ENCODE measurements at places on chromosomes 11 and 22.

GRCh38 chr11:15016200-15016599 lies 44.0 kb upstream of the CALCA start:
- no peak for DNase-seq

- peak; percentile 93 for DNase-seq
Observed at GRCh38 chr11:118921929-118922744, 3.6 kb downstream of the BCL9L start.

DNA sequence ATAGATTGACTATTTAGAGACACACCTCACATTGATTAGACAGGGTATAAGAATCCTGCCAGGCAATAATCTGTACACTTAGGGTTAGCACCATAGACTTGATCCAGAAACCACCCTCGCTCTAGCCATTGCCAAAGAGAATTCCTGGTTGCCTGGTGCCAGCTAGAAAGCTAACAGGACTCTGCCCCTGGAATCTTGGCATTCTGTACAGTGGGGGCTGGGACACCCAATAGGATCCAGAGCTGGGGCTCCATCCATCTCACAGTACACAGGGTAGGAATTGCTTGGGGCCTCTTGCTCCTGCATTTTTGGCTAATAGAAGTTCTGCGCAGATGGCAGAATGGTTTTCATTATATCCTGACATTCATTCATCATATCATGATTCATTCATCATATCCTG lies 3.0 kb upstream of the APLNR start:
- no peak for DNase-seq

DNA sequence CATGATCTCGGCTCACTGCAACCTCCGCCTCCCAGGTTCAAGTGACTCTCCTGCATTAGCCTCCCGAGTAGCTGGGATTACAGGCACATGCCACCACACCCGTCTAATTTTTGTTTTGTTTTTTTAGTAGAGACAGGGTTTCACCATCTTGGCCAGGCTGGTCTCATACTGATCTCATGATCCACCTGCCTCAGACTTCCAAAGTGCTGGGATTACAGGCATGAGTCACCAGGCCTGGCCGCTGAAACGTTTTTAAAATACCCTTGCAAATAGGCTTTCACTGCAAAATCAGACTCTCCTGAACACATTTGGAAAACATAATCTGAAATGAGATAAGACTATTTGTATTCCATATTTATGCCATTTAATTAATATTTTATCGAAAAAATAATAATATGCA lies 826.1 kb upstream of the CNTN5 start:
- DNase-seq = no peak

DNA sequence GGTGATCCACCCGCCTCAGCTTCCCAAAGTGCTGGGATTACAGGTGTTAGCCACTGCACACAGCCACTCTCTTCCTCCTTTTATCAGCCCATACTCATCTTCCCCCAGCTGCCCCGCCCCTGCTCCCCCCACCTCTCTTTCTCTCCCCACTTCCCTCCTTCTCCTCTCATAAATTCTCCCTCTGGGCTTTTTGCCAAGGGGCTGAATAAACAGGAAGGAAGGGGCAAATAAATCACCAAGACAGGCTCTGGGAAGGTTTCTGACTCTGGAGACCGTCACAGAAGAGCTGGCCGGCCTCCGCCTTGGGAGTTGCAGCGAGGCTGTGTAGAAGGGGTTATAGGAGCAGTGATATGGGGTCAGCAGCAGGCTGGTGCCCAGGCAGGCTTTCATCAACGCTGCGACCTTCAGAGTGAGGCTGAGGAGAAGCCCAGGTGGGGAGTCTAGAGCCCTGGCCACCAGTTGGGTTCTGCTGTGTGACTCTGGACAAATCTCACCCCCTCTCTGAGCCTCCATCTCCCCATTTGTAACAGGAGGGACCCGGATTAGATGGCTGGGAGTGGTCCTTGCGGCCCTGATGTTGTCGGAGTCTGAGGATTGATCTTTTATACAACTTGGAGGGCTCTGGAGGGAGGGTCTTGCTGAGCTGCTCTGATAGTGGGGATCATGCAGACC lies 62.6 kb upstream of the RASD2 start:
- DNase-seq = no peak

DNA sequence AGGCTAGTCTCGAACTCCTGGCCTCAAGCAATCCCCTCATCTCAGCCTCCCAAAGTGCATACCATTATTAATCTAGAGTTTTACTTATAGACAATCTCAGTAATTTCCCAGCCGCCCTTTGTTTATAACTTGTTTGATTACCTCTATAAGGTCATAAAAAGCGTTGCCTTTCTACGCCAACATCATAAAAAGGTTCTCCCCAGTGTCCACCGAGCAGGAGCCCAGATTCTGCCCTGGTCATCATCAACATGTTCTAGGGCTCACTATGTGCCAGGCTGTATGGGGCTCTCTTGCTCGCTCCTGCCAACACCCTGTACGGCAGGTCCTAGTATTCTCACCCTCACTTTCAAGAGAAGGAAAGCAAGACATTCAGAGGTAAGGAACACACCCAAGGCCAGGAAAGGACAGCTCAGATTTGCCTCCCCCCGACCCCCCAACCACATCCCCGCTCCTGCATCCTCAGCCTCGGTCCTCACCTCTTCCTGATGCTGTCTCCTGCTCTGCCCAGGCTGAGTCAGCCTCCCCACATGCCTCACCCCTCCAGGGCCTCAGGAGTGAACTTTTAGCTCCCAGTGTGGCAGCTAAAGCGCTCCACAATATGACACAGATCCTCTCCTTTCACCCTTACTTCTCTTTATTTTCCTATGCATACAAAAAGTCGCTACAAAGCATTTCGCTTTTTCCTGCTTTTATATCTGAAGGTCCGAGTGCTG lies 14.3 kb downstream of the ARFGAP3 start:
- no peak for DNase-seq

DNA sequence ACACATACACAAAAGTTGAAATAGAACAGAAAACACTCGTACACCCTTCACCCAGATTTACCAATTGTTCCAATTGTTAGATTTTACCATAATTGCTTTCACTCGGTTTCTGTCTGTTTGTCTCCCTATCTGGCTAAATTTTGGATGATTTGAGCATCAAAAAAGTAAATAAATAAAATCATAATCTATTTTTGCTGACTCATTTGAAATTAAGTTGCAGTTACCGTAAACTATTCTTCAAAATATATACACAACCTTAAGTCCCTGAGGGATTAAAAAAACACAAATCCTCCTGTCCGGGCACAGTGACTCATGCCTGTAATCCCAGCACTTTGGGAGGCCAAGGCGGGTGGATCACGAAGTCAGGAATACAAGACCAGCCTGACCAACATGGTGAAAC lies 81.3 kb upstream of the SYT9 start:
- DNase-seq = no peak

- DNase-seq = no peak
Observed at GRCh38 chr11:111107501-111107900, 138.0 kb upstream of the POU2AF2 start.

DNA sequence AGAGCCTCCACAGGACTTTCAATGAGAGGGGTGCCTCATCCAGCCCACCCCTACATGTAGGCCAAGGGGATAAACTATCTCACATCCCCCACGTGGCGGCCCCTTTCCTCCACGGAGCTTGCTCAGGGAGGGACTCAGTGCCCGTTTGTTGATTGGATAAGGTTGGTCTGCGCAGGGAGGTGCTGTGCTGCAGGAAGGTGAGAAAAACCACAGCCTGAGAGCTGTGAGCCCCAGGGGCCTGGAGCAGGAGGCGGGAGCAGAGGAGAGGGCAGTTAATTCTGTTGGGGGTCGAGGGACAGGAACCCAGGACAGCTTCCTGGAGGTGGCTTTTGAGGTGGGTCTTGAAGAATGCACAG lies 31.9 kb upstream of the ATXN10 start:
- no peak for DNase-seq

- DNase-seq = no peak
Observed at GRCh38 chr11:20053572-20053971, 106.7 kb downstream of the DBX1 start.

GRCh38 chr11:1672613-1673350 lies 24.2 kb upstream of the KRTAP5-6 start:
- DNase-seq = no peak

DNA sequence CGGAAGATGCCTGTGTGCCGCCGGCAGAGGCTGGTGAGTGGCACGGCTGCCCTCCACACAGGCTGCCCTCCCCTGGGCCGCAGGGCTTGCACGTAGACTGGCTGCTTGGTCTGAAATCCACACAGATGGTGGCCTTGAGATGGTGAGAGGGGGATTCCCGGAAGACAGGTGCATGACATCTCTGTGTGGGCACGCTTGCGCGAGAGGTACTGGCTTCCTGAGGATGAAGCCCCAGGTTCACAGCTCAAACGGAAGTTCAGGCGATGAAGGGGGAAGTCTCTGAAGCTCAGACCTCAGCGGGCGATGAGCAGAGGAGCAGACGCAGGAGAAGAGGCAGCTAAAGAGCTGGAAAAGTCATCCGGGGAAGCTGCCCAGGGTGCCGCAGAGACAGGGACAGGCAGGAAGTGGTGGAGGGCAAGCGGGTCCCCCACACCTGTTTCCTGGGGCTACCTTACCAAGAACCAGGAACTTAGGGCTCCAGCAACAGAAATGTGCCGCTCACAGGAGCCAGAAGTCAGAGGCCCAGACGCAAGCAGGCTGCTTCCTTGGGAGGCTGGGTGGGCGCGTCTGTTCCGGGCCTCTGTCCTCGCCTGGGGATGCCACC lies 7.2 kb downstream of the CRELD2 start:
- no peak for DNase-seq

GRCh38 chr11:35163209-35163608 lies 24.2 kb downstream of the CD44 start:
- DNase-seq = peak; percentile 64

- peak; percentile 39 for DNase-seq
Observed at GRCh38 chr11:107695446-107695845, 16.4 kb downstream of the SLN start.

DNA sequence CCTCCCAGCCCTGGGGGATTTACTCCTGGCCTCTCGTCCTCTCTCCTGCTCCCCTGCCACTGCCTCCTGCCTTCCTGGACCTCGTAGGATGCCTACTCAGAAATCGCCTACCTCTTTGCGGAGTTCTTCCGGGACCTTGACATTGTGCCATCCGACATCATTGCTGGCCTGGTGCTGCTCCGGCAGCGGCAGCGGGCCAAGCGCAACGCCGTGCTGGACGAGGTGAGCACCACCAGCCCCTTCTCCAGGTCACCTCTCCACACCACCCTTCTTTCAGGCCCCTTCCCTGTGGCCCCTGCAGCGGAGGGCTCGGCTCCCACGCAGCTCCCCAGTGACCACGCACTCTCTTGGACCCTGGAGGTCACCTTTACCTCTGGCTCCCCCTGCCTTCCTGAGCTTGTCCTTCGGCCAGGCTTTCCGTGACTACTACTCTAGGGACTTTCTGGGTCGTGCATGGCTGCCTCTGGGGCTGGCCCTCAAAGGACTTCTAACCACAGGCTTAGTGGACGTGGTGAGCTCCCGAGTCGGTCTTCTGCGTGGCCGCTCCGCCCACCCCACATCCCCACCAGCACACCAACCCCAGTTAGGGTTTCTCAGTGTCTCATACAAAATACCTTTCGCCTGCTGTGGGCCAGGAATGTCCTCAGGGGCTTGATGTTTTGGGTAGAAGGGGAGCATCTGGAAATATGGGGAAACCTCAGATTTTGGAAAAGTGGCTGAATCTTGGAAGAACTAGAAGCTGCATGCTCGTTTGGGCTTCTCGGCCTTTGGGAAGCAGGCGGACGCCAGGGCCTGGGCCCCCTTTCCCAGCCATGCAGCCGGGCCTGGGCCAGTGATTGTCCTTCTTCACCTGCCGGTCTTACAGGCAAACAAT lies 24.1 kb upstream of the MYRF start:
- no peak for DNase-seq

GRCh38 chr11:26150031-26150430 lies 181.9 kb upstream of the ANO3 start:
- DNase-seq = no peak

- DNase-seq = peak; percentile 71
Observed at GRCh38 chr11:134142536-134142935, 73.7 kb downstream of the JAM3 start.

GRCh38 chr11:27720277-27720830 lies 20.1 kb upstream of the BDNF start:
- DNase-seq = peak; percentile 26

DNA sequence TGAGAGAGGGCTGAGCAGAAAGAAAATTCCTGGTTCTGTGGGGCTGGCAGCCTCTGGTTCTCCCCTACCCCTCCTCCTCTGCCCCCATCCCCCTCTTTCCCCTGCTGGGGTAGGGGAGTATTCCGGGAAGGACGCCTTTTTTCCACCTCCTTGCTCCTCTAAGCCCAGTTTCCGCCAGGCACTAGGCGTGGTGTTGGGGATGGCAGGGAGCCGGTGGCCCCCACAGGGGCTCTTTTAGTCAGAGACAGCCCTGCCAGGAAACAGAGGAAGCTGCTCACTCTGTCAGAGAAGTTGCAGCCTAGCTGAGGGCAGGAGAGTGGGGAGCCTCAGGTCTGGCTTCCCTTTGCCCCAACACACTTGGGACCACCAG lies 15.6 kb upstream of the ARHGEF17 start:
- no peak for DNase-seq

- peak; percentile 35 for DNase-seq
Observed at GRCh38 chr11:61075891-61076290, 26.4 kb upstream of the CD5 start.

DNA sequence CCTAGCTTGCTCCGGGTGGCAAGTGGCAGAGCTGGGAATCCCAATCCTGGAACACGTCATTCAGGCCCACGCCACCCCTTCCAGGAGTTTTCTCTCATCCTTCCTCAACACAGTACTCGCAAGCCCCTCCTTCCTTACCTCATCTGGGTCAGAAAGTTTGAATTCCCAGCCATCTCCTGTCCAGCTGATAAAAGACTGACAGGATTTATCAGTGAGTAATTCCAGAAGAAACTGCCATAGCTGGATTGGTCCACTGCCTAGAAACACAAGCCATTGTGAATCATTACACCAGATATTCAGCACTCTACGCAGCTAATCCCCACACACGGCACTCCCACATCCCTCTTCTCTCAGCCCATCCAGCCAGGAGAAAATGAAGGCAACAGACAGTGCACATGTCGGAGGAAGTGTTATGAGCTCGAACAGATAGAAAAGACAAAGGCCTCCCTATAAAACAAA lies 124.0 kb downstream of the ETS1 start:
- DNase-seq = peak; percentile 30

- DNase-seq = no peak
Observed at GRCh38 chr11:63906087-63906486, 10.9 kb downstream of the RCOR2 start.

DNA sequence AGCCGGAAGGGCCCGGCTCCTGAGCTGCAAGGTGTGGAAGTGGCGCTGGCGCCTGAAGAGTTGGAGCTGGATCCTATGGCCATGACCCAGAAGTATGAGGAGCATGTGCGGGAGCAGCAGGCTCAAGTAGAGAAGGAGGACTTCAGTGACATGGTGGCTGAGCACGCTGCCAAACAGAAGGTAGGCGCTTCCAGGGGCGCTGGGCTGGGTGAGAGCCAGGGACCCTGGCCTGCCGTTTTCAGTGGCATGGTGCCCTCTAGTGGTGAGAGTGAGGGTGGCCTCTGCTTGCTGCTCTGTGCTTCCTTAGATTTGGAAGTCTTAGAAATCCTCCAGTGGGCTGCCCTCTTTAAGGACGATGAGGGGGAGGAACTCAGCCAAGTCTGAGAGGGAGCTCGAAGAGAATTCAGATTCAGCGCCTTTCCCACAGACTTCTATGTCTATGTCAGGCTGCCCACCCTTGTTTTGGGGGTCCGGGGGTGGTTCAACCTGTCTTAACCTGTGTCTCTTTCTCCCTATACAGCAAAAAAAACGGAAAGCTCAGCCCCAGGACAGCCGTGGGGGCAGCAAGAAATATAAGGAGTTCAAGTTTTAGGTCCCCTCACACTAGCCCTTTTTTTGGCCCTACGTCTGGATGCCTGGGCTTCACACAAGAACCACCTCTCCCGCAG lies 1.8 kb upstream of the PACS1 start:
- DNase-seq = peak; percentile 51

All from fibroblast of gingiva (primary cell).